Sigmoid colon (tissue), 7 donors: ENCODE measurements at places on chromosomes 2 and 18. TPM values are rescaled to one million over a fixed set of nuclear protein-coding genes. Genes with fewer than 3 reads are reported as not detected.

- H3K4me3 ChIP-seq = no peak overlapping the region
- no peaks in the 10 kb centered on the region for H3K36me3 ChIP-seq
- H3K4me1 ChIP-seq = no peaks in the 10 kb centered on the region
- H3K27ac ChIP-seq = no peak overlapping the region
- DNase-seq = peak; percentile 32
Measured at GRCh38 chr2:232533944-232534710, 5.4 kb upstream of the CHRNG start.

SERPINB11 gene
- not detected for polyA plus RNA-seq

LINC00305 gene
- polyA plus RNA-seq = not detected

GRCh38 chr18:48869591-48869990 is 81.2 kb downstream of the SMAD7 start:
- DNase-seq = no peak
- H3K27ac ChIP-seq = no peak overlapping the region
- no peaks in the 10 kb centered on the region for H3K36me3 ChIP-seq
- H3K27me3 ChIP-seq = no peaks in the 10 kb centered on the region

DNA sequence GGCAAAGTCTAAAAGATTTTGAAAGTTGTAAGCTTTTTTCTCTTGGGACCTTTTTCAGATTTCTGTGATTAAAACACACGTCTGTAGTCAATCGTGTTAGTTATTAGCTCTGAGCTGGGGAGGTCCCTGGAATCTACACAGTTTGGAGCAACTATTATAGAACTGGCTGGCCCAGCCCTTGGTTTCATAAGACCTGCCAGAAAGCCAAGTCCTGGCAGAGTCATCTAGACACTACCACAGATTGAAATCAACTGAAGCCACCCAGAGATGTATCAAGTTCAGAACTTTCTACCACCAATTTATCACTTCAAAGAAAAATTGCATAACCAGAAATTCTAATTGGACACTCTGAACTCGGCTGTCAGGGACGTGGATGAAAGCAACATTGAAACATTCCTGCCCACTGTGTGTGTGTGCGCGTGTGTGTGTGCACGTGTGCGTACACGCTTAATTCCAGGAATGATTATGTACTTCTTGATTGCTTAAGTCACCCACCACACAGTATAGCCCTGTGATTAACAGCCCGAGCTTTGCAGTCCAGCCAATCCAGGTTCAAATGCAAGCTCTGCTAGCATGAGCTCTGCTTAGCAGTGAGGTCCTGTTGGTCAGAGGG is 126.3 kb downstream of the TPGS2 start:
- H3K36me3 ChIP-seq = no peaks in the 10 kb centered on the region
- no peaks in the 10 kb centered on the region for H3K27me3 ChIP-seq
- DNase-seq = no peak
